Suppressor macrophage (primary cell): ENCODE measurements at places on chromosomes 7 and 10.

DNA sequence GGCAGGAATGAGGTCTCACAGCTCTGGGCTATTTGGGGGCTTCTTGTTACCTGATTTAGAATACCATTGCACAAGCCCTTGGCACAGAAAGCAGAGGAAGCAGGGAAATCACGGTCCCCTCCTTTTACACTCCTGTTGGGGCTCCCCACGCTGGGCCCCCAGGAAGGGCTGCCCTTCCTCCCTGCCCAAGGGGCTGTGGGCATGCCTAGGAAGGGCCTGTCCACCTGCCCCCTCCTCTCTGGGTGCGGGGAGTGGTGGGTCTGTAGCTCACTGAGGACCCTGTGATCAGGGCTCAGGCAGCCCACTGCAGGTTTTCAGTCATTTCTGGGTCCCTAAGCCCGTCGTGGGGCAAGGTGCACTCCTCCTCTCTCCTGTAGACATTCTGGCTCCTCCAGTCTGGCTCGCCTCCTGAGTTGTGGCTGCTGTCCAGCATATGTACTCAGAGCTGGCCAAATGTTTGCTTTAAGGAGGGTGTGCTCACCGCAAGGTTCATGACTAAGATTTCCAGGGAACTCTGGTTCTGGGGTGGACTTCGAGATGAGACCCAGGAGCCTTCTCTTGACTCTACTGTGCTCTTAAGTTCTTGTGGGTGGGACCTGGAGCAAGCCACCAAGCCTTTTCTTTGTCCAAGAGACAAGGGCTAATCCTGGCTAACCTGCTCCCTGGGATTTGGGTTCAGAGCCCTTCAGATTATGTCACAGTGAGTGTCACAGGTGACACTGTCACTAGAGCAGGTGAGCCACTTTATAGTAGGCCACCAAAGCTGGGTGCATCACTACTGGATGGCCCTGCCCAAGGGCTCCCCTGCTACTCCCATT lies 56.0 kb downstream of the TACR2 start:
- DNase-seq: no peak

DNA sequence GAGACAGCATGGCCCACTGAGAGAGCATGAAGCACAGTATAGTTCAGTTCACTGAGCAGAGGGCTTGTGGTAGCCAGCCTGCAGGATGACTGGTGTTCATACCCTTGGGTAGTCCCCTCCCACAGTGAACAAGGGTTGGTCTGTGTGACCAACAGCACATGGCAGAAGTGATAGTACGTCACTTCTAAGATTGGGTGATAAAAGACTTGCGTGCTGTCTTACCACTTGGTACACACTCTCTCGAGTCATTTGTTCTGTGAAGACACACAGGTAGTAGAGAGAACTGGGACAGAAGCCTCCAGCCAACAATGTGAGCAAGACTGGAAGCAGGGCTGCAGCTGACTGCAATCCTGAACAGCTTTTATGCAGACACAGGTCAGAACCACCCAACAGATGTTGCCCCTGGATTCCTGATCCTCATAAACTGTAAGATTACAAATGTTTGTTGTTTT lies 14.6 kb downstream of the EPC1 start:
- DNase-seq: no peak

DNA sequence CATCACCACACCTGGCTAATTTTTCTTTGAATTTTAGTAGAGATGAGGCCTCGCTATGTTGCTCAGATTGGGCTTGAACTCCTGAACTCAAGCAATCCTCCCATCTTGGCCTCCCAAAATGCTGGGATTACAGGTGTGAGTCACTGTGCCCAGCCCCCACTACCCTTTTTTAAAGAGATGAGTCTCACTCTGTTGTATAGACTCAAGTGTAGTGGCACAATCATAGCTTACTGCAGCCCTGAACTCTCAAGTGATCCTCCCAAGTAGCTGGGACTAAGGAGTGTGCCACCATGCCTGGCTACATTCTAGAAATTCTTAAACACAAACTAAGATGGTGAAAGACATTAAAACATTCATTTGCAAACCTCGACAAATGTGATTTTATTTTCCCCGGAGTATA lies 12.6 kb downstream of the SYPL1 start:
- no peak for DNase-seq

GRCh38 chr7:98556288-98556687 lies 60.8 kb upstream of the NPTX2 start:
- DNase-seq: no peak

DNA sequence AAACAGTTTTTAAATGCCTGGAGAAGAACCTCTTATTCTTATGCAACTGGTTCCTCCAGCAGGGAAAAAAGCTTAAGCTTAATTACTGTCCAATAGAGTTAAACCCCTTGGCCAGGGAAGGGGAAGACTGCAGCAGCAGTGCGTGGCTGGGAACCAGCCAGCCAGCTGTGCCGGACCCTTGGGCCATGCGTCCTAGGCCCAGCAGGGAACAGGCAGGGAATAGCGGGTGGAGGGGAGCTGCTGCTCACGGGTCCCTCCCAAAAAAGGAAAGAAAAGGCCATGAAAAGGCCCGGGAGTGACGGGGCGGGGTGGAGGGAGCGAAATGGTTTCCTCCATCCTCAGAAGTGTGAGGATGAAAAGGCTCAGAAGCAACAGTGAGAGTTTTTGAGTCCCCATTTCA lies 35.2 kb upstream of the HECW1 start:
- DNase-seq: no peak

- DNase-seq: no peak
Measured at GRCh38 chr7:2065528-2065927, 167.2 kb downstream of the MAD1L1 start.

DNA sequence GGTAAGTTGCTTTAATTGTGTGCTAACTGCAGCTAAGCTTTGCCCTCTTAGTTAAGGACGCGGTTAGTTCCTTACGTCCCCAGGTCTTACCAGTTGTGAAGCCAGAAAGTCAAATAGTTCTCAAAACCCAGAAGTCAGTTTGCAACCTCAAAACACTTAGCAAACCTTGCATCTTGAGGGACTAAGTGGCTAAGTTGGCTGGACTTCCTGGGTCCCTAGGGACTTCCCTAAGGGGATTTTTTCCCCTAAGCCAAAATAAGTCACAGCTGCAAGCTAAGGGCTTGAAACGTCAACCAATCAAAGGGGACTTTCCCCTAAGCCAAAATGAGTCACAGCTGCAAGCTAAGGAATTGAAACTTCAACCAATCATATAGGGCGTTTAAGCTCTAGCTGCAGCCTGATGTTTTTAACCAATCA lies 36.2 kb upstream of the HECW1 start:
- DNase-seq: peak; percentile 30

DNA sequence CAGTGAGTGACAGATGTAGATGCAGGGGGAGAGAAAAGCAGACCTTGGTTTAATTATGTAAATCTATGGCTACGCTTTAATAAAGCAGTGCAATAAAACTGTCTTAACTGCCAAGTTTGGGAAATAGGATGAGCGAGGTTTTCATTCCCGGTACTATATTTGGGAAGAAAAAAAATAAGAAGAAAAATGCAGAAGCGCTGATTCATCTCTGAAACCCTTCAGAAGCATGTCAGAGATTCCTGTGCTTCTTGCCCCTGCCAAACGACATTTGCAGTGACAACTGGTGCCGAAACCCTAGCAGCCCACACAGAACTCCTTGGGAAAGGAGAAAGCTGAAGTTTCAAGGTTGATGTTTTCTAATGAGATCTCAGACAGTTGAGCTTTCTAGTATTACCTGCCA lies 380.7 kb downstream of the REEP3 start:
- no peak for DNase-seq

DNA sequence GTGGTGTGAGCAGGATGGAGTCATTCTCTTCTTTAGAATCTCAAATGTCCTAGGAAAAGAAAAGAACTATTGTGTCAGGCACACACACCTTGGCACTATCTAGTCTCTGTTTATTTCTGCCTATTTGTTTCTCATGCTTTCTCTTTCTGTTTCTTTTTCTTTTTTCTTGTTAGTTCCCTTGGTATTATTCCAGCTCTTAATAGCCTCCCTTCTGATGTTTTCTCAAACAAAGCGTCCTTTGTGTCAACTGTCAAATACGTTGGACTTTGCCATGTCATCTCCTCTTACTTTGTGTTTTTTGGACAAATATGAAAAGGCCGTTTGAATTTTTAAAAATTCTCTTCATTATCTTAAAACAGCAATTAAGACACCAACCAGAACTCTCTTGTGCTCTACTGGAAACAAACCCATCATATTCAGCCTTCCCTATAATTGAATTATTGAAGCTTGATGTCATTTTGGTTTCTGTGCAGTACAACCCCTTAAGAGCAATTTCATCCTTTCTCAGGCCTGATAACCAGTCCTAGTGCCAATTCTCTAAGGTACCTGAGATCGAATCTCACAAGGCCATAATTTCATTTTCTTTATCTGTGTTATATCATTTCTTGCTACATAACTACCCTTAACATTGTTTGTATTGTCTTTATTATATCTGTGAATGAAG lies 497.8 kb upstream of the NRP1 start:
- DNase-seq: no peak

- DNase-seq: no peak
Measured at GRCh38 chr10:34292194-34292565, 522.9 kb downstream of the PARD3 start.

DNA sequence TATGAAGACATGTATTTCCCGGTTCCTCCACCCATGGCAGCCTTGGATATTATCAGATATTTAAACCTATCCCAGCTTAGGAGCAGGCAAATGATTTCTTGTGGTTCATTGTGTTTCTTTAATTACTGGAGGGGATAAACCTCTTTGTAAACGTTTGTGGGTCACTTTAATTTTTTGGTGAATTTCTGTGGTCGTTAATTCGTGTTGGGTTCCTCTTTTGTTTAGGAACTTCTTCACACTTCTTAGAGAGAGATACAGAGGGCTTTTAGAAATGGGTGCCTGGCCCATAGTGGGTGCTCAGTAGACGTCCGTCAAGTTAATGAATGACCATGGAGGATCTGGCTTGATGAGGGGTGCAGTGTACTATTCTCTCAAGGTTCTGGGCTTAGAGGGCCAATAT lies 27.2 kb upstream of the NUB1 start:
- no peak for DNase-seq

GRCh38 chr7:86889501-86889900 lies 170.0 kb downstream of the ELAPOR2 start:
- no peak for DNase-seq

DNA sequence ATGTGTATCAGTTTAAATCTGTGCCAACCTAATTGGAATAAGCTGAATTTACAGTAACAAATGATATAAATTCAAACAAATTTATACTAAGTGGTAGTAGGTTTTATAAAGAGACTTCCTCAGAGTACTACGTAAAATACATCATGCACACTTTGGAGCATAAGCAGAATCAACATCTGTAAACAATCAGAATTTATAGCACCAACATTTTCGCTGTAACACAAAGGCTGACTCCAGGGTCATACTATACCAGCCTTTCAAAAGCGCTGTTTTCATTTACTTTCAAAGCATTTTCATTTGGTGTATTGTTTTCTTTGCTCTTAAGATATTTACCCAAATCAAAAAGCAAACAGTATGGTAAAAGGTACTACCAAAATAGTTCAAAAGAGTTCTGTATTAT lies 29.3 kb upstream of the TMEM168 start:
- no peak for DNase-seq

DNA sequence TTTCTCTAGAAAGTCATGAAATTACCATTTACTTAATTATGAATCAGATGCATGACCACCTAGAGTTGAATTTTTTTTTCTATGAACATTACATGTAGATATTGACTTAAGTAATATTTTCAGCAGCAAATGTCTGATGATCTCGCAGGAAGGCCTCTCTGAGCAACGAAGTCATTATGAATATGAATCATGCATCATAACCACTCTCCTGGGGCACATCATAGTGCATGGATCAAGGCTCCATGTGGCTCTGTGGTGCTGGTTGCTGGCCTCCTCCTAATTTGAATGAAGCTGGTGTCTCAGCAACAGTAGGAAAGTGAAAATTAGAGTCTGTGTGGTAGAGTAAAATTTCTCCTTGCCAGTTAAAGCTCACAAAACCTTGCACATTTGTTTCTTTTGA lies 121.4 kb upstream of the INHBA start:
- DNase-seq: peak; percentile 35

GRCh38 chr10:80614576-80615416 lies 77.1 kb downstream of the SH2D4B start:
- no peak for DNase-seq

DNA sequence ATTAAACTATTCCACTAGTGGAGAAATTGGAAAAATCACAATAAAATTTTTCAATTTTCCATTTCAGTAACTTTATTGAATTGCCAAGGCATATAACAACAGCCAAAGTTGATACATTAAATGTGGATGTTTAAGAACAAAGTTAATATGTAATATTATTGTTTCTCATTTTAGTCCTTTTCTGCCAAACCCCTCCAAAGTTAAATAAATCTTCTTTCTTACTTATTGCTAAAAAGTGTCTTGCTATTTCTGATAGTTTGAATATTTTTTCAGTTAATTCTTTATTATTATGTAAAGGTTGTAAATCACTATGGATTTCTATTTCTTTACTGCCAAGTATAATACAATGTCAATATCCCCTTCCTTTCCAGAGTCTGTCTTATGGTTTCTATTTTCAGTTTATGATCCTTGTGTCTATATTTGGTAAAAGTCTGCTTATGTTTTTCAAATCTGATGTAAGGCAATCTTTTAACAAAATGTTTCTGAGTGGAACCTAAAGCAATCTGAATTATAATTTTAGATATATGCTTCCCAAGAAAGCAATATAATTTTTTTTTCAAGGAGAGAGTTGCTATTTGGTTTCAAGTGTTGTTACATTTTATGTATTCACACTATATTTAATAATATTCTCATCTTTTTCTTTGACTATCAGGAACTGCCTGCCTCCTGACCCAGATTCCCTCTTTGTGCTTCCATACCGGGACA lies 80.3 kb upstream of the RHOBTB1 start:
- no peak for DNase-seq

- no peak for DNase-seq
Measured at GRCh38 chr7:152556013-152556755, 119.8 kb downstream of the XRCC2 start.

DNA sequence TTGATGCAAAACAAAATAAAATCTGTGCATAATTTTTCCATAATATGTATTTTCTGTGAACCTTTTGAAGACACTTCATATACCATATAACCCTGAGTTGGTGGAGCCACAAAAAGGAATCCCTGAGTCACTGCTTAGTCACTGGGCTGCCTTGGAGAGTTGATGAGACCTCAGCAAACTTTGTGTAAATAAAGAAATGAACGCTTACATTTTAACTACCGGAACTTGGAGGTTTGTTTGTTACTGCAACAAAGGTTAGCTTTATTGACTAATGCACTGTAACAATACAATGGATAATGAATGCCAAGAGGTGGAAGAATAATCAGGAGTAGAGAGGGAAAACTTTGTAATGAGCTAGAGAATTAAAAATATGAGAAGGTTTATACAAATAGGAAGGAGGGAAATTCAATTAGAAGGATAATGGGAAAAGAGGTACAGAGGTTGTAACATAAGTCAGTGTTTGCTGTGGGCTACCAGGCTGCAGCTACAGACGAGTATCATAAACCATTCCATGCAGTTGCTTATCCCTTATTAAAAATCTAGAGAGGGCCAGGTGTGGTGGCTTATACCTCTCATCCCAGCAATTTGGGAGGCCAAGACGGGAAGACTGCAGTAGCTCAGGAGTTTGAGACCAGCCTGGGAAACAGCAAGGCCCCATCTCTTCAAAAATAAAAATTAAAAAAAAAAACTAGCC lies 1042.1 kb downstream of the TYW1 start:
- no peak for DNase-seq
